ENCODE measurements at places on chromosomes 13 and 19. TPM values are rescaled to one million over a fixed set of nuclear protein-coding genes. Genes with fewer than 3 reads are reported as not detected.
A peak's percentile ranks its signal among the peaks of the same experiment; 100 is the strongest.

The ZNF560 gene
- not detected for total RNA-seq

GRCh38 chr13:53953183-53953582 is 924.6 kb downstream of the OLFM4 start:
- DNase-seq, result no peak

The BCL3 gene
- total RNA-seq, result 6.3 TPM

GRCh38 chr19:12994701-12995595 is at the start of gene NFIX:
TSS of gene NFIX (plus strand) at chr19:12995475. CDS start at chr19:12995838, 363 bp downstream.
- DNase-seq, result peak; percentile 75

The ZNF497 gene
- total RNA-seq, result 1.5 TPM

- peak; percentile 63 for DNase-seq
Observed at GRCh38 chr13:38819053-38819452, 132.2 kb downstream of the FREM2 start.

DNA sequence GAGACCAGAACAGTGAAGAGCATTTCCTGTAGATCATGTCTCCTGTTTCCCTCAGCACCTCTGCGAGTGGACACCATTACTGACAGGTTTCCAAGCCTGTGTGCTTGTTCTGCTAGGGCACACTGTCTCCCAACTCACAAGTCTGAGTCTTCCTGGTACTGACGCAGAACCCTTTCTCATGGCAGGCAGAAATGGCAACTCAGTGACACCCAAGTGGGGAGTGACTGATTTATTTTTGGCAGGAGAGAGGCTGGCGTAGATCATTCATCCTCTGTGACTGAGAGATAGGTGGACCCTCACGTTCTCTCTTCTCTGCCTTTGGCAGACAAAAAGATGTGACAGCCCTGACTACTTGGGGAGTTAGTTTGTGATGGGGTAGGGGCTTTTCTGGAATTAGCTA is 183.4 kb downstream of the RFC3 start:
- no peak for DNase-seq

DNA sequence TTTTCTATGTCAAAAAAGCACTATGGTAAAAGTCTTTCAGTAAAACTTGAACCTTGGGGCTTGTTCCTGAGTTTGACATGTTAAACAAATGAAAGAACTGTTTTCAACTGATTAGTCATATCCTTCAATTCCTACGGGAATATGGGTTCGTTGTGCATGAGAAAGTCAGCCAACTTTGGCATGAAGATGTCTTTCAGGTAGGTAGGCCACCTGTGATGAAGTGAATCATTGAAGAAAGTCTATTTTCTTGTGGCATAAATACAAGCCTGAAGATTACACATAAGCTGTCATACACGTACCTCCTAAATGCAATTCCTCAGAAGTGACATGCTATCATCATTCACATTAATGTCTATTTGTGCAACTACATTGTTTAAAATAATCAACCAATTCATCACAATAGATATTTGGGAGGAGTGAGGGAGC is 513.0 kb downstream of the IRS2 start:
- no peak for DNase-seq

GRCh38 chr19:38182536-38183210 is 41.3 kb downstream of the DPF1 start:
- no peak for DNase-seq

The FAM216B gene
- total RNA-seq, result 0.80 TPM

GRCh38 chr13:87107651-87108050 is 563.5 kb upstream of the SLITRK5 start:
- DNase-seq, result no peak

DNA sequence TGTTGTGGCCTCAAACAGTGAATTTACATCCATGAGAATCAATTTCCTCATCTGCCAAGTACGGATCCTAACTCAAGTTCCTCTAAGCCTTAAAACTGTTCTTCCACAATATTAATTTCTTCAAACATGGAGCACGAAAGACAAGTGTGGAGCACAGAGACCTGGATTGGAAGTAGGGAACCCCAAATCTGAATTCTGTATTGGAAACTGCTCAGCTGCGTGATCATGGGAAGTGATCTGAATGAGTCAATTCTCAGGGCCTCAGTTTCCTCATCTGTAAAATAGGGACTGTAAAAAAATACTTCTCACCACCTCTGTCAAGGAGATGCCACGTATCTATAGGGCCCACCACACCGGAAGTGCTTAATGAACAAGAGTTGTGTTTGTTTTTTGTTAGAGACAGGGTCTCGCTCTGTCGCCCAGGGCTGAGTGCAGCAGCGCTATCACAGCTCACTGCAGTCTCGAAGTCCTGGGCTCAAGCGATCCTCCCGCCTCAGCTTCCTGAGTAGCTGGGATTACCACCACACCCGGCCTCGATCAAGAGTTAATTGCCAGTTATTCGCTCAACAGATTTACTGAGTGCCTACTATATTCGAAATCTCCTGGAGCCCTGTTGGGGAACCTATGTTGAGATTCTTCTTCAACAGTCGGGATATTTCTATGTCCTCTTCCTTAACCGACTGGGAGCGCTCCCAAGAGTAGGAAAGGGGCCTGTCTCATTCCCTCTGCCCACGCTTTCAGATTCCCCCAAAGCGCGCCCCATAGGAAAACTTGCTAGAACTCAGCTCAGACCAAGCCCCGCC is 1.6 kb downstream of the SERTAD3 start:
- no peak for DNase-seq

The SCAF1 gene
- total RNA-seq, result 18.6 TPM

GRCh38 chr19:17778251-17778967 is 16.5 kb upstream of the B3GNT3 start:
- DNase-seq, result peak; percentile 67

DNA sequence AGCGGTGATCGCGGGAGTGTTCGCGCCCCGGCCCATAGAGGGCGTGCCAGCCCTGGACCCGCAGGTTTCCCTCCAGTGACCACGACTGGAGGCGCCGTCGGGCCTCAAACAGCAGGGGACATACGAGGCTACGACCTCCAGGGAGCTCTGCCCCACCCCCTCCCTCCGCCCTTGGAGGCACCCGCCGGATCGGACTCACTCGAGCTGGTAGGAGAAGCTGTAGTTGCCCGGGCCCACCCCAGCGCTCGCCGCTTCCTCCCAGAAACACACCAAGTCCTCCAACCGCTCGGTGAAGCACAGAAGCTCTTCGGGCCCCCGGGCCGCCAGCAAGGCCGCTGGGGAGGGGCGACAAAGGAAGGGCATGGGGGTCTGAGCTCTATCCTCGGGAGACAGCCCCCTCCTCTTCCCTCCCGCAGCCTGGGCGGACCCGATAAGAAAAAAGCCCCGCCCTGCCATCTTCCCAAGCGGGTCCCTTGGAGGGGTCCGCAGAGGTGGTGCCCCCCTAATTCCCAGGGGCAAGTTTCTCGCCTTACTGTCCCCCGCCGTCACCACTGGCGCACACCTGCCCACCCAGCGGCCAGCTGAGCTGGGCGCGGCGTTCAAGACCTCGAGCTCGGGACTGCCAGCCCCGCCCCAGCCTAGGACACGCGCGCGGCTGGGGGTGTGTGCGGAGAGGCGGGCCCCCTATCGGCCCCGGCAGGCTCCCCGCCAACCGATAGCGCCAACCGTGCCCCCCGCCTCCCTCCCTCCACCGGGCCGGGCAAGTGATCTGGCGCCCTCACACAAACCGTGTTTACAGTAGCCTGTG is 1.0 kb downstream of the EPOR start:
- DNase-seq, result peak; percentile 81

DNA sequence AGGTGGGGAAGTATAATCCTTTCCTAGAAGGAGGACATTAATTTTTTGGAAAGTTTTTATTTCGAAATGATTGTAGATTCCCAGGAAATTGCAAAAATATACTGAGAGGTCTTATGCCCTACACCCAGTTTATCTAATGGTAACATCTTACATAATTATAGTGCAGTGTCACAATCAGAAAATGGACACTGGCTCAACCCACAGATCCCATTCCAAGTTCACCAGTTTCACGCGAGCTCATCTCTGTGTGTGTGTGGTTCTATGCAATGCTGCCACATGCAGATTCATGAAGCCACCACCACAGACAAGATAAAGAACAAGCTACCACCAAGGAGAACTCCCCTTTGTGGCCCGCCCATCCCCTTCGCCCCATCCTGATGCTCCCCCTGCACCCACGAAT is 24.4 kb downstream of the IL17D start:
- DNase-seq, result no peak

GRCh38 chr19:18967358-18968146 is 26.5 kb upstream of the HOMER3 start:
- peak; percentile 34 for DNase-seq

The CASP14 gene
- not detected for total RNA-seq

All from hepatocyte (in vitro differentiated cells).